ENCODE measurements at places on chromosomes 6 and 20.

GRCh38 chr6:26520237-26520849, 17.8 kb upstream of the HMGN4 start:
- DNase-seq: no peak

DNA sequence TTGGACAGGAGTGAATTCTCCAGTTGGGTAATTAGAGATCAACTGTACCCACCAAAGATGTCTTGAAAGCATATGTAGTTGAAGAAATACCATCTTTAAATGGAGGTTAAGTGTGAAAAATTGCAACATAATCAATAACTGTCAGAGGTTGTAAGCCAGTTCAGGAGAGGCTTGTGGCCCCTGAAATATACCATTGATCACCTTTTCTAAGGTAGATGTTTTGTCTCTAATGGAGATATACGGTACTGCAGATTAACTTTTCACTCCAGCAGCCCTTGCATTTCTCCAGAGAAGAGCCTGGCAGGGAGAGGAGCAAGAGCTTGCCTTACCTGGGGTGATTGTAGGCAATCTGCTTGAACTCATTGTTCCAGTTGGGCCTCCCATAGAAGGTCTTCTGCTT, 48.8 kb downstream of the NOX3 start:
- no peak for DNase-seq

DNA sequence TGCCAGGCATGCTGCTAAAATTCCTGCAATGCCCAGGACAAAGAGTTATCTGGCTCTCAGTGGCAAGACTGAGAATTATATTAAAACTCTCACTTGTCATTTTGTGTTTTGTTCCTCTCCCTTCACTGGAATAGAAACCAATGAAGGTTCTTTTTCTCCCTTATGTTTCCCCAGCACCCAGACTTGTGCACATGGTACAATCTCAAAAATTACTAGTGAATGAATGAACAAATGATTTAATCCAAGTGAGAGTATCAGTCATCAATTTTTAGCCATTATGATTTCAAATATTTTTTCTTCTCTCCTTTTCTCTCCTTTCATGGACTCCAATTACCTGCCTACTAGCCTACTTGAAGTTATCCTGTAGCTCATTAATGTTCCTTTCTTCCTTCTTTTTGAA, 70.1 kb downstream of the BCAS1 start:
- DNase-seq: no peak

DNA sequence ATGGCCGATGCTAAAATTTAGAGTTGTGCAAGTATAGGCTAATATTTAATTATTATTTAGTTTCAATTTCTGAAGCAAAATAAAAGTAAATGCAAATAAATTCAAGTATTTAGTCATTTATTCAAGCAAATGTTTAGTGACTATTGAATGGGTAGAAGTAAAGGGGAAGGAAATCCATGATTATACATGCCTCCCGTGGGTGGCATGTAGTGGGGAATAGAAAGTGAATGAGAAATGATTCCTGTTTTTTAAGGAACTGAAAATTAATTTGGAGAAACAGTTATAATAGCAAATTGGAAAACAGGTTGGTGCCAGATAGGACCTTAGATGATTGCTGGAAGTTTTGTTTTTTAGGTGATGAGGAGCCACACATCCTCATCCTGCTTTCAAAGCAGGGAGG, 35.4 kb downstream of the FAM229B start:
- no peak for DNase-seq

DNA sequence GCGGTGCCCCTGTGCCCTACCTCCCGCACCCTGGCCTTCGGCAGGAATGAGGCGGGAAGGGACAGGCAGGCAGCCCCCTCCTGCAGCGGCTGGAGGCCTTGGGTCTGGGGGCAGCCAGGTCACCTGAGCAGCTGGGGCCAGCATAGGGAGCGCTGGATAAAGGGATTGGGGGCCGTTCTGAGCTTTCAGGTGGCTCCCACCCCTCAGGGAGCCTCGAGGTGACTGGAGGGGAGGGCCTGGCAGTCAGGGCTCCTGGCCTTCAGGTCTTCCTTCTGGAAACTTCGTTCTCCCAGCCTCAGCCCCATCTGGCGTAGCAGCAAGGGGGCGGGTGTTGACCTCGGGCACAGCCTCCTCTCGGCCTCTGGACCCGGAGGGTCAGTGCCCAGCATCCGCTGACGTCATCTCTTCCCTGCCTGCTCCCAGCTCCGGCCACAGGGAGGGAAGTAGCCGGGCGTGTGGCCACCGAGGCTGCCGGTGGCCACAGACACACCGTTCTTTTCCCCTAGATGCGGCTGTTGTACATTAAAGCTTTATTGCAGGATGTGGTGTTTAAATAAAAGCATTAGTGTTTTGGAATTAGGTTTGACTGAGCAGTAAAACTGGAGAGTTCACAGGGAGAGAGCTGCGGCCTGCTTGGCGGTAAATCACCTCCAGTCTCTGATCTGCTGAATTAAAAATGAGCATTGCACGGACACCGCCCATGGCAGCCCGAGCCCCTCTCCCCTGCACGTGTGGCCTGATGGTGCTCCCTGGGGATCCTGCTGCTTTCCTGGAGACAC, 80.0 kb upstream of the GATA5 start:
- no peak for DNase-seq

- DNase-seq: no peak
Measured at GRCh38 chr6:149999636-150000035, 25.7 kb downstream of the RAET1L start.

DNA sequence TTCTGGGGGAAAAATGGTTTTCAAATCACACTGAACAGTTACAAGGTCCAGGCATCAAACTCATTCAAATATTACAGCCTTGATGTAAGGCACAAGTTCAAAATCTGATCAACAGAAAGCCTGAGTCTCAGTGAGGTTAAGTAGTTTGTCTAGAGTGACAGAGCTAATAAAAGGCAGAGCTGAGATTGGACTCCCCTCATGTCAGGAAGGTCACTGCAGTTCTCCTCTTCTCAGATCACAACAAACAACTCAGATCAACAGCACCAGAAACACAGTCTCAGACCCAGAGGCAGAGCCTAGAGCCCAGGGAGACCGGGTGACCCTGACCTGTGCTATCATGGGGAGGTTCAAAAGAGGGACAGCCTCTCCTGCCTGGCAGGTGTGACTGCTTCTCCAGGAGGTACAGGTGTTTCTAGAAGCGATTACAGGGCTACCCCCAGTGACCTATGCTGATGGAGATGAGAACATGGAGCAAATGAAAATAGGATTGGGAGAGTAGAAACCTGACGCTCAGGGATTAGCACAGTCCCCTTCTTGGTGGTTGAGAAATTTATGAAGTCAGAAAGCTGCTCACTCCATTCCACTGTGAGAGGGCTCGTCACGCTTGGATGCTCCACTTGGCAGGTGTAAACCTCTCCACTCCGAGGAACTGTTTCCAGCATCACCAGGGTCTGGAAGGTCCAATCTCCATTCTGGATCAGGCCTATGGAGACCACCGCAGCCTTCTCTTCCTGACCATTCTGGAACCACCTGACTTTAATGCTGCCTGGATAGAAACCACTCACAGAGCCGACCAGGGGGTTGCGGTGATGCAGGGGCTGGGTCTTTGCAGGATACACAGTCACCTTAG, 24.3 kb upstream of the HLA-DRB5 start:
- DNase-seq: no peak

DNA sequence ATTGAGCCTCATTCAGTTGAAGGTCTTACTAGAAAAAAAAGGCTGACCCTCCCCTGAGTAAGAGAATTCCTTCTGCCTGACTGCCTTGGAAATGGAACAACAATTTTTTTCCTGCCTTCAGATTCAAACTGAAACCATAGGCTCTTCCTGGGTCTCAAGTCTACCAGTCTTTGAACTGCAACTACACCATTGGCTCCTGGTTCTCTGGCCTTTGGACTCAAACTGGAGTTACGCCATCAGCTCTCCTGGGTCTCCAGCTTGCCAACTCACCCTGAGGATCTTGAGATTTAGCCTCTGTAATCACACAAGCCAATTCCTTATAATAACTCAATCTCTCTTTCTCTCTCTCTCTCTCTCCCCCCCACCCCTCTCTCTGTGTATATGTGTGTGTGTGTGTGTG, 36.0 kb upstream of the SNX9 start:
- DNase-seq: no peak

GRCh38 chr20:33897313-33897912, 86.3 kb downstream of the CHMP4B start:
- no peak for DNase-seq

- no peak for DNase-seq
Measured at GRCh38 chr6:6915219-6915618, 192.5 kb upstream of the RREB1 start.

DNA sequence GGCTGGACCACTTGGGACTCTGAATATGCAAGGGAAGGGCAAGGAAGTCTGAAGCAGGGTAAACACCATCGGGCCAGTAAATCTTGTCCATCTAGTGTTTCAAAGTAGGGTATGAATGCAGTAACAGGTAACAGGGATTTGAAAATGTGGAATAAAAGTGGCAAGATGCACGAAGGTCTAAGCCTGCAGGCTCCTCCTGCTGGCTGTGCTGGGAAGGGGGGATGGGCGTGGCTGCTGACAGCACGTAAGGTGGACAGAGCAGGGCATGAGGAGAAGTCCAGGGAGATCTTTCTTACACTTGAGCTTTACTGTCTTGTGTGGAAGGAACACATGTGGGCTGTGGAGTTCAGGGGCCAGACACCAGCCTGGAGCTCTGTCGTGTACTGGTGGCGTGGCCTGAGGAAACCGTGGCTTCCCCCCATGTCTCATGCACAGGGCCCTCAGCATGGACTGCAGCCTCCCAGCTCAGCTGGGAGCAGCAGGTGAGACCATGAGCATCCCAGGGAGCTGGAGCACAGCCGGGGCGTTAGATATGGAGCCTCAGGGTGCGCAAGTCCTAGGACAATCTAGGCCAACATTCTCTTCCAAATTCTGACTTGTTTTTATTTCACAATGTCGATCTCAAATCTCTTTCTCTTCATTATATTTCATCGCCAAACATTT, 84.5 kb downstream of the SLC22A23 start:
- no peak for DNase-seq

DNA sequence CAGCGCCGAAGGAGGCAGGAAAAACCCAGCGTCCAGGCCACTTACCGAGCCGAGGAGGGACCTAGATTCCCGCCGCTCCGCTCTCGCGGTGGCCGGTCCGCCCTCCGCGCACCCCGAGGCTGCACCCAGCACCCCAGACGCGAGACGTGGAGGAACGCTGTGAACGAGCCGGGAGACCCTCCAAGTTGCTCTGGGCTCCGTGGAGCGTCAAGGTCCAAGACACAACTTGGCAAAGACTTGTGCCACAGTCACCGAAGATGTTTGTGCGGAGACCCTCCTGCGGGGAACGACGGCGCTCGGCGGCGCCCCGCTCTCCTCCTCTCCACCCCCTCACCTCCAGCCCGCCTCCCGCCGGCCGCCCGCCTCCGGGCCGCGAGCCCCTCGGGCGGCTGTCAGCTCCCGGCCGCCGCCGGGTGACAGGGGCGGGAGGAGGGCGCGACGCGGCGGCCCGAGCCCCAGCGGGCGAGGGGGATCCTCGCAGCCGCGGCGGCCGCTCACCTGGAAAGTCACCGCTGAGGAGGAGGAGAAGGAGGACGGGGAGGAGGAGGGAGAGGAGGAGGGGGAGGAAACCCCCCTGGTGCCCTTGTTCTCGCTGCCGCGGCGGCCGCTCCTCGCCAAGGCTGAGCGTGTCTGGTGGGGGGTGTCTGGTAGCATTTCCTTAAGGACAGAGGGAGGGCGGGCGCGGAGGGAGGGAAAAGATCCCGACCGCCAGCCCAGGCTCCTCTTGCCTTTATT, 637 bp upstream of the HIVEP2 start:
- DNase-seq: peak; percentile 62

DNA sequence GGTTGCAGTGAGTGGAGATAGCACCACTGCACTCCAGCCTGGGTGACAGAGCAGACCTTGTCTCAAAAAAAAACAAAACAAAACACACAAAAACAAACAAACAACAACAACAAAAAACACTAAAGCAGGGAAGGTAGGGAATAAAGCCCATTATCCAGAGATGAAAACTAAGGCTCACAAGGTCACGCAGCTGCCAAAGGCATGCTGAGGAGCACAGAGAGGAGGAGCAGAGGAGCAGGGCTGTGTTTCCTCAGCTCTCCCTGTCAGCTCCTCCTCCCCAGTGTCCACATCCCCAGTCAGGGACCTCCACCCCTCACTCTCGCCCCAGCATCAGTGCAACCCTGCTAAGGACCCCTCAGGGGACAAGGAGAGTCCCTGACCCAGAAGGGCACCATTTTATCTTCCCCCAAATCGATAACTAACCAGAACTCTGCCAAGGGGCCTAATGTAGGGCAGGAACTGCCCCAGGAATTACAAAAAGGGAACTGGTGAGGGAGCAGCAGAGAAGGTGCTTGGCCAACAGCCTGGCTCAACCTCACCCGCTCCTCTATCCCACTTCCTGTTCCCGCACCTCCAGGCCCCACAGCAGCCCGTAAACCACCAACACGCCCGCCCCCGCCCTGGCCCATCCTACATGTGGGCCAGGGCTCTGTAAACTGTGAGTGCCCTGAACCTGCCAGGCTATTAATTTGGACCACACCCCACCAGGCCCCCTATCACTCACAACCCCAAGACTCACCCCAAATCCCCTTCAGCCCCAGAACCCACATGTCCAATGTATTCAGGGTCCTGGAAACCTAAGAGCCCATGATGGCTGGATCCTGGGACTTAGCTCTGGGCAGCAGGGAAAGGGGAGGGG, 9.0 kb downstream of the TEAD3 start:
- no peak for DNase-seq

GRCh38 chr20:36728986-36729385, 16.9 kb downstream of the NDRG3 start:
- DNase-seq: no peak

DNA sequence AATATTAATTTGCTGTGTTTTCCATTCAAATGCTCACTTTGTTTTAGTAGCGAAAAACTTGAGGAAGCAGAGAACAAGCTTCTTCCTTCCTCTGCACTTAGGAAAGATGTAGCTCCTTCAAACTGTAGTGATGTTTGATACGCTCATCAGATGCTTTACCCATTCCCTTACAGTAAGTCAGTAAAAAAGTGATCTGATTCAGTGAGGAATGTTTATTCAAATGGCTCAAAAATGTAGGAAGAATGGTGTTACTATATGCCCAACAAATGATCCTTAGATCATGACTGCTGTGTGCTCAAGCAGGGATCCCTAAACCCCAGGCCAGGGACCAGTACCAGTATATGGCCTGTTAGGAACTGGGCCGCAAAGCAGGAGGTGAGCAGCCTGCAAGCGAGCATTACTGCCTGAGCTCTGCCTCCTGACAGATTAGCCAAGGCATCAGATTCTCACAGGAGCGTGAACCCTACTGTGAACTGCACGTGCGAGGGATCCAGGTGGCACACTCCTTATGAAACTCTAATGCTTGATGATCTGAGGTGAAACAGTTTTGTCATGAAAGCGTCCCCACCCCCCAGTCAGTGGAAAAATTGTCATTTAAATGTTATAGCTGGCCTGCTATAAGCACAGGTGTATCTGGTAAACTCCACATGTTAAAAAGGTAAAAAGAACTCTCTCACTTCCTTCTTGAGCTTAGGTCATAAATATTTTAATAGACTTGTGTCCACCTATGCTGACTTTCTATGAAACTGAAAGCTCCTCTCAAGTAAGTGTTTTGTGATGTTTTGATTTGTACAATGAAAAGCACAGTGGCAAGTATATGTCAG, 187.2 kb downstream of the FOXC1 start:
- DNase-seq: no peak

GRCh38 chr6:148814082-148814790, 67.4 kb downstream of the UST start:
- DNase-seq: no peak

- DNase-seq: peak; percentile 61
Measured at GRCh38 chr20:33299111-33299603, 16.1 kb downstream of the BPIFB1 start.

- no peak for DNase-seq
Measured at GRCh38 chr6:9593554-9593953, 821.3 kb downstream of the TFAP2A start.

All from activated T-helper 9 cell treated with anti-CD3 and anti-CD28 coated beads, Interleukin-2, amount 50 U/mL, for 16 hours (primary cell).